SK-MEL-5 (cell line): ENCODE measurements at places on chromosomes 7 and 10.
A peak's percentile ranks its signal among the peaks of the same experiment; 100 is the strongest.

DNA sequence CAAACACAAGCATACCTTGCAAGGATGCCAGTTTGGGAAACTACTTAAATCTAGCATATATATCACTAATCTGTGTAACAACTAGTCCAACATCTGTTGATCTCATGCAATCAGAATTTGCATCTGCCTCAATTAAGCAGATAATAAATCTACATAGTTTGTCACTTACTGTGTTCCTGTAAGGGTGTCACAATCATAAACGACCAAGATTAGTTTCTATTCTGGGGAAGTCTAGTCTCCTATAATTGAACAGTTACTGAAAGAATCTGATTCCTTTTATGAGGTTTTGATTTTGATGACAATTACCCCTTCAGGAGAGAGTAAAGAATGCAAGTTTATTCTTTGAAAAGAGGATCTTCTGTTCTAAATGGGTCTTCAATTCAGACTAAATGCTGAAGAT, 85.5 kb upstream of the LRRN3 start:
- no peak for DNase-seq

- DNase-seq = peak; percentile 68
These were observed 267.9 kb upstream of the CNTNAP2 start for GRCh38 chr7:145848691-145849090.

DNA sequence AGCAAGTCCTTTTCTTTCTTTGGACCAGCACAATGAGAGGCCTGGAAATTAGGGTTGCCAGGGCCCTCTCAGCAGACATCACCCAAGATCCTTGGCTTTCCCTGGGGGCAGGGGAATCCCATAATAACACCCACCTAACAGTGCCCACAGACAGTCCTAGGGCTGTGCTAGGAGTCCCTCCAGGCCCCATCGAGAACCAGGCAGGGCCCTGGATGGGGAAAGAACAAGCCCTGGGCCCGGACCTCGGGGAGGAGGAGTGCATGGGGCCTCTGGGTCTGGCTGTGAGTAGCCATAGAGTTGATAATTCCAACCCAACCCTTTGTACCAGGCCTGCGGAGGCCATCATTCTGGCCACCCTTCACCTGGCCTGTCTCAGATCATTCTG, 201.2 kb upstream of the ZMIZ1 start:
- no peak for DNase-seq

DNA sequence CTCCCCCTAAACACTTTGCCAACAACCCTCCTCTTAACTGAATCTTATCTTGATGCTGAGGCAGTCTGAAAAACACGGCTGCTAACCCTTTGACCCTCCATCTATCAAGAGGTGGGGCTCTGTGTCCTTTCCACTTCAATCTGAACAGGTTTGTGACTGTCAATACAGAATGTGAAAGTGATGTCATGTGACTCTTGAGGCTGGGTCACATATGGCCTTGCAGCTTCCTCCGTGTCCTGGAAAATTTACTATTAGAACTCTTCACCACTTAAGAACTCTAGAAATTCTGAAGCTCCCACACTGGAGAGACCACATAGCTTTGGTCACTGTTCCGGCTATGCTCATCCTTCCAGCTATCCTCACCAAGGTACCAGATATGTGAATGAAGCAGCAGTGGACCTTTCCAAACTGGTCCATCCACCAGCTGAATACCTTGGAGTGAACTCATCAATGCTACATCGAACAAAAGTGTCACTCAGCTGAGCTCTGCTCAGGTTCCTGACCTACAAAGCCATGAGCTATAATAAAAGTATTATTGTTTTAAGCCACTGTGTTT, 30.7 kb upstream of the ASAH2 start:
- no peak for DNase-seq
